ENCODE measurements at places on chromosomes 13 and 19.

GRCh38 chr13:107993239-107993949, 221.9 kb downstream of the LIG4 start:
- no peak for DNase-seq

DNA sequence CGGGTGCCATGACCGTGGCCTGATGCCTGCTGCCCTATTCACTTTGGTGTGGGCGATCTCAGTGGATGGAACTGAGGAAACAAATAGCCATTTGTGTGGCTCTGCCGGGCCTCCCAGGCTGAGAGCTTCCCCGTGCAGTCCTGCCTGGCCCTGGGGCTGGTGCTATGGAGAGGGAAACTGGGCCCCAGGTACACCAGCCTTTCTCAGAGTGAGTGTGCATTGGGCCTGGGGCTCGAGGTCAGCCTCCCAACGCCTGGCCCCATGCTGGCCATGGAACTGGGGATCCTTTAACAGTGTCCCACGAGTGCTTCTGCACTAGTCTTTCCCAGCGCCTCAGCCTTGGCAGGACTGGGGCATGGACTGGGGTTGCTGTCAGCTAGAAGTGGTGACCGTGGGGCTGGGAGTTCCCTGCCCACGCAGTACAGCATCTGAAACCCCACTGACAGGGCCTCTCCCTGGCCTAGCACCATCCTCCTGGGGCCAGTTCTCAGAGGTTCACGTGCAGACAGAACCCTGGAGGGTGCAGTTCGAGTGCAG, 10.5 kb downstream of the PLEKHF1 start:
- DNase-seq, result no peak

GRCh38 chr19:55642153-55643002, 1.1 kb upstream of the ZNF581 start:
- peak; percentile 30 for DNase-seq

DNA sequence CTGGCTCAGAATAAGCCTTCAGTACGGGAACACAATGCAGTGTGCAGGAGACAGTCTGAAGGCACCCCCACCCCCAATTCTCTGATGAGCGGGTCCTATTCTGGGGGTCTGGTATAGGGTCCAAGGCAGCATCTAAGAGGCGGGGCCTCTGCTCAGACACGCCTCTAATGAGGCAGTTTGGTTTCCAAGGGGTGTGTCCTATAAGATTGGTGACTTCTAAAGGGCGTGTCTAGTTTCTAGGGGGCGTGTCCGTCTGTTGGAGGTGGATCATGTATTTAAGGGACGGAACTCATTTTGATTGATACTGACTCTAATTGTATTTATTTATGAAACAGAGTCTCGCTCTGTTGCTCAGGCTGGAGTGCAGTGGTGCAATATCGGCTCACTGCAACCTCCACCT, 8.7 kb downstream of the FIZ1 start:
- DNase-seq, result no peak

- no peak for DNase-seq
Observed at GRCh38 chr13:85806553-85807175, 7.4 kb upstream of the SLITRK6 start.

DNA sequence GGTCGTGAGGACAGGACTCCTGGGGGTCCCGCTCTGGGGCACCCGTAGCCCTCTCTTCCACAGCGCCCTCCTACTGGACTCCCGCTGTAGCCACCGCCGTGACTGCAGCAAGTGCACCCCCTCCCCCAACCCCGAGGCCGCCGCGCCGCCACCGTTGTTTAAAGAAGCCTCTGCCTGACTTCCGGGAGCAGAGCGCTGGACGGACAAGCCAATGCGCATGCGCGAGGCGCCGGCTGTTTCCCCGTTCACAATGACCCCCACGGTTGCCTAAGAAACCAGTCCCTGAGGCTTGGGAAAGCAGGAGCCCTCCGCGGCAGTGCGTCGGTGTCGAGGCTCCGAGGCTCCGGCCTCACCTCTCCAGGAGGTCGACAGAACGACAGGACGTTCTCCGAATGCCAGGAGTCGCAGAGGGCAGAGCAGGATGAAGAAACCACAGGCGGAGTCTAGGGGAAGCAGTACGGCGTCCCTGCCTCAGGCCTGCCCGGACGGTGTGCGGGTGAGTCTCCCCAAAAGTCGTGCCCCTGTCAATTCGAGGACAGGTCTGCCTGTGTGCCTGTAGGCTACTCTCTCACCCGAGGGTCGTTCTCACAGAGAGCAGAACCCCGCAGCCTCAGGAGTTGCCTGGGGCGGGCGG, 70.5 kb upstream of the ZNF420 start:
- DNase-seq, result peak; percentile 28

GRCh38 chr19:48872884-48873475, 759 bp downstream of the PPP1R15A start:
- DNase-seq, result peak; percentile 56

- DNase-seq, result no peak
Observed at GRCh38 chr13:43985422-43986072, 105.8 kb downstream of the LACC1 start.

- peak; percentile 38 for DNase-seq
Observed at GRCh38 chr19:17281391-17282304, at the start of gene ANKLE1. Gene ANKLE1, plus strand, starts transcription at chr19:17281901. Its CDS starts 20 bp downstream, at chr19:17281921.

GRCh38 chr19:38309615-38310278, 5.7 kb downstream of the C19orf33 start:
- DNase-seq, result no peak

DNA sequence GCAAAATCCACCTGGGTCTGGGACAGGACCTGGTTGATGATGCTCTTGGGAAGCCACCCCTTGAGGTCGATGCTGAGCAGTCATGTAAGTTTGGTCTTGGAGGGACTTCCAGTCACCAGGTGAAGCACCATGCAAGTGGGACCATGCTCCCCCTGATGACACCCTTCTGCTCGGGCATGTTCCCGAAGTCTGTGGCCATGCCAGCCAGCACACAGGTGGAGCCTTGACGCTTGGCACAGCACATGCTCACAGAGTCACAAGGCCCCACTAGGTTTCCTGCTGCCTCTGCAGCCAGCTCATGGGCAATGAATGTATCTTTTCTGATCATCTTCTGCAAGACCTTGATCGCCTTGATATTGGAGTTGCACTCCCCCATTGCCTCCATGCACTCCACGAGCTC, 1920.2 kb downstream of the PCDH9 start:
- DNase-seq, result no peak

GRCh38 chr19:23273590-23274412, 23.6 kb upstream of the ZNF724 start:
- DNase-seq, result peak; percentile 83

- DNase-seq, result no peak
Observed at GRCh38 chr13:51241720-51242119, 19.5 kb downstream of the FAM124A start.

DNA sequence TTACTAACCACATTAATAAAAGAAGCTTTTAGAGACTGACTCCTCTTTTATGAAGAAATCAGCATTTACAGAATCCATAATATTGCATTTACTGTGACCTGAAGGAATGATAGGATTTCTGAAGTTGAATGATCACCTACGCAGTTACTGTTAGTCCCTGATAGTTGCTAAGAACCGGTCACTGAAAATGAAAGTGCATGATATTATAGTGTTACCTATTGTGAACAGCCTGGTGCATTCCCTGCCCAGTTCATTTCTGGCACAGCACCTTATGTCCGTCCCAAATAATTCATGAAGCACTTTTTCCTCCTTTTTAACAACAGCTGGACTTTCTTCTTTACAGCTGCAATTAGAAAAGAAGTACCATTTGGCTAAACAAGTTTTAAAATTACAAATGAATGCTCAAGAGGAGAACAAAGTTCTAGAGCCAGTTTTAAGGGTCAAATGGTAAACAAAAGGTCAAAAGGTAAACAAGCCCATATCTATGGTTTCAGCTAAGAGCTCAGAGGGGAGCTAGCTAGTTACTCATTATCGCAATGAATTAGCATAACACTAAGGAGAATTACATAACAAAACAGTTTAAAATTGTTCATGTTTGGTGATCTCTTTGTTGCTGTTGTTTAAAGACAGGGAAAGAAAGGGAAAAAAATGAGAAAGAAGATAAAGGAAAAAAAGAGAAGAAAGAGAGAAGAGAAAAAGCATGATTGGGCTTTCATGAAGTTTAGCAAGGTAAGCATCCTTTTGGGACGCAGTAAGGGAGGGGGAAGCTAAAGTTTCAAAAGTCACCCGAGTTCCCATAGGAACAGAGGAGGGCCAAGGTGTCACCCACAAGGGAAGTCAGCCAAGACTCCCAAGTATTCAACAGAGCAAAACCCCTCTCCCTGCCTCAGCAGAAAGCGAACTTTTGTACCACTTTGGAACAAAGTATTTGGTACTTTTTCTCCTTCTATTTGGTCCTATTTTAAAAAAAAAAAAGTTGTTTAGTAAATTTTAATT, 50.2 kb downstream of the FLT3 start:
- DNase-seq, result no peak

GRCh38 chr13:103386341-103386740, 320.1 kb upstream of the SLC10A2 start:
- no peak for DNase-seq

GRCh38 chr19:5302396-5302795, 38.2 kb downstream of the PTPRS start:
- no peak for DNase-seq

DNA sequence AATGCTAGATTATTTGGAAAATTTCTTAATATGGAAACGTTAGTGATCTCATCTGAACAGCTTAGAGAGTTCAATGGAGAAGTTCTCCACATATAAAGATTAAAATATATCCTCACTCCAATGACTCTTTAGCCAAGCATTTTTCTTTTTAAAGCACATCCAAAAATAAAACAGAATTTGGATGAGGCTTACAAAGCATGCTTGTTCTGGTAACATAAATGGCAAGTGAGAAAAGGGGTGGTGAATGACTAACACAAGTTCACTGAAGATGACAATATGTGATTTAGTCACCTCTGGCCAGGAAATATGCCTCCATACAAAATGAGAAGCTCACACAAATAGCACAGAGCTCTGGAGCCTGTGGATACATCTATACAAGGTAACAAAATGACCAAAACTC, 253.0 kb downstream of the PCDH20 start:
- DNase-seq, result no peak

DNA sequence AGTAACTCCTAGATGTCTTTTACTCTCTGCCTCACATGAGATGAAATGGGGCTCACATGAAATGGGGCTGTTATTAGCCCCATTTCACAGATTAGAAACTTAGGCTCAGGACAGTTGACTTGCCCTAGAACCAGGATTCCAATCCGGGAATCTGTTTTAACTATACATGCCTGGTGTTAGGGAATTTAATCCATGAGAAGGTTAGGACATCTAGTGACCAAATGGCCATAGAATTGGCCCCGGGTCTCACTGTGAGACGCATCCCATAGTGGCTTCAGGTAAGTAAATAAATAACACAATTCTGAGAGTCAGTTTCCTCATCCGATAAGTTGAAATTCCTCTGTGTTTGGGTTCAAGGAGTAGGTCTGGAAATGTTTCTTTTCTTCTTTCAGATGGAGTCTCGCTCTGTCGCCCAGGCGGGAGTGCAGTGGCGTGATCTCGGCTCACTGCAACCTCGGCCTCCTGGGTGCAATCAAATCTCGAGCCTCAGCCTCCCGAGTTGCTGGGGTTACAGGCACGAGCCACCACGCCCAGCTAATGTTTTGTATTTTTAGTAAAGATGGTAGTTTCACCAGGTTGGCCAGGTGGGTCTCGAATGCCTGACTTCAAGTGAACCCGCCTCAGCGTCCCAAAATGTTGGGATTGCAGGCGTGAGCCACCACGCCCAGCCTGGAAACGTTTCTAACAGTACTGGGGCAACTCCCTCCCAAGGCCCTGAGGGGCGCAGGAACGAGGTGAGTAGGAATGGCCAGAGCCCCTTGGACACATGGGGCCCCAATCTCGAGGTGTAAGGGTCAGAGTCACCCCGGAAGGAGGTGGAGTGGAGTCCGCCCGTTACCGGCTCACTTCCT, 1.2 kb upstream of the ZNF574 start:
- DNase-seq, result no peak

- DNase-seq, result peak; percentile 42
Observed at GRCh38 chr19:49425922-49426592, 869 bp downstream of the GFY start.

DNA sequence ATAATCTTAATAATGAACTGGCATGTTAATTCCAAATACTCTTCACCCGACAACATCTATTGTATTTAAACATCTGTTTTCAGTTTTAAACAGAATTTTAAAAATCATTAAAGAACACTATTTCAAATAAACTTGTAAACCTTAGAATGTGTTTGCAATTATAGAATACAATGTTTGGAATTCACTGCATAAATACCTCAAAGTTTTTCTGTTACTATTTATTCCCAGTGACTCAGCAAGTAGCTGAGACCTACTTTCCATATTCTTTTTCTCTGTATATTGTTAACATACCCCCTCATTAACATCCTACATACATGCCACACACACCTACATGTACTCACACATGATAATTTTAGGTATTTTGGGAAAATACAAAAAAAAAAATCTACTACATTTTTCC, 1134.3 kb downstream of the SLITRK1 start:
- no peak for DNase-seq

DNA sequence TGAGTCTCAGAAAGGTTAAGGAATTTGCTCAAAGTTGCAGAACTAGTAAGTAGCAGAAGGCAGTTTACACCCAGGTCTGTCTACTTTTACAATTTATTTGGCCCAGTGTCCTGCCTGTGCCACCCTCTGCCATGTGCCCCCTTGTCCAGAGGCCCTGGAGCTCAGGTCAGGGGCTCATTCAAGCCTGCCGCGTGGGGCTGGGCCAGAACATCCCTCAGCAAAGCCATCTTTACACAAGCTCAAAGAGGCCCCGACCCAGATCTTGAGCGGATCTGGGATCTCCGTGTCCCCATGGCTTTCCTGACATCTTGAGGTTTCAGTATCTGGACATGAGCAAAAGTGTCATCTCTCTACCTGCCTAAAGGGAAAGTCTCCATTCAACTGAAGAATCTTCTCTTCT, 76.4 kb upstream of the VSTM2B start:
- DNase-seq, result no peak

DNA sequence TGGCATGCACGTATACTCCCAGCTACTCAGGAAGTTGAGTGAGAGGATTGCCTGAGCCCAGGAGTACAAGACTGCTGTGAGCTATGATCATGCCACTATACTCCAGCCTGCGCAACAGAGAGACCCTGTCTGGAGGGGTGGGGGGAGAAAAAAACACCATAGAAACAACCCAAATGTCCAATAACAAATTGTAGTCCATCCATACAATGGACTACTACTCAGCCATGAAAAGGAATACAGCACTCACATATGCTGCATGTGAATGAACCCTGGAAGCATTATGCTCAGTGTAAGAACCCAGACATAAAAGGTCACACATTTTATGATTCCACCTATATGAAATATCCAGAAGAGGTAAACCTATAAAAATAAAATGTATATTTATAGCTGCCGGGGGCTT, 42.3 kb downstream of the CD320 start:
- DNase-seq, result no peak

GRCh38 chr19:2170987-2171348, 7.2 kb downstream of the DOT1L start:
- no peak for DNase-seq

DNA sequence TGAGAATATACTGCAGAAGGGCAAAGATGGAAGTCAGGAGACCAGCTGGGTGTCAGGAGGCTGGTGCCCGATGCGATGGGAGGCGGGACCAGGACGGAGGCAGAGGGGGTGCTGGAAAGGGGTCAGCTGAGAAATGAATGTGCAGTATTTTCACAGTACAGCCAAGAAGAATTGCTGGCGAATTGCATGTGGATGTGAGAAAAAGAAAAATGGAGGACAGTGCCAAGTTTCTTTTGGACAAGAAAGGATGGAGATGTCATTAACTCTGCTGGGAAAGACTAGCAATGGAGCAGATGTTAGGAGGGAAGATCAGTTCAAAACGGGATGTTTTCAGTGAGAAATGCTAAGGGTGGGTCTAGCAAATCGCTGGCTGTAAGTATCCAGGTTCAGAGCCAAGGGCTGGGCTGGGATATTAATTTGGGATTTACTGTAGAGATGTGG, 7.0 kb downstream of the CRYL1 start:
- DNase-seq, result no peak

GRCh38 chr13:32587811-32588170, 1.5 kb downstream of the PDS5B start:
- no peak for DNase-seq
